ENCODE measurements at places on chromosomes 4 and X.

DNA sequence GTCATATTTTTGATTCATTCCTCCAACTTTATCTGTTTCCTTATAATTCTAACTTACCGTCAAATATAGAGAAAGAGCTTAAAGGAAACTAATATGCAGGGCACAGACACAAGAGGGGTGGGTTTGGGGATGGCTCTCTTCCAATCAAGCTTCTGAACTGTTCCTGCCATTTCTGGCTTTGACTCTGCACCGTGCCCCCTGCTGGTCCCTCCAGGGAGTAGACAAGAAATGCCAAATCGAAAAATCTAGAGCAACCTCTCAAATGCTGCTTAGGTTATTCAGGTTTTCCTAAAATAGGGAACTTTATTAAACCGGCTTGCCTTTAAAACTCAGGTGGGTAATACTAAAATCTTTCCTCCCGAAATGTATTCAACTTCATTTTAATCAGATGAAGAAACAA is 39.8 kb upstream of the VCX3A start:
- DNase-seq, result no peak

DNA sequence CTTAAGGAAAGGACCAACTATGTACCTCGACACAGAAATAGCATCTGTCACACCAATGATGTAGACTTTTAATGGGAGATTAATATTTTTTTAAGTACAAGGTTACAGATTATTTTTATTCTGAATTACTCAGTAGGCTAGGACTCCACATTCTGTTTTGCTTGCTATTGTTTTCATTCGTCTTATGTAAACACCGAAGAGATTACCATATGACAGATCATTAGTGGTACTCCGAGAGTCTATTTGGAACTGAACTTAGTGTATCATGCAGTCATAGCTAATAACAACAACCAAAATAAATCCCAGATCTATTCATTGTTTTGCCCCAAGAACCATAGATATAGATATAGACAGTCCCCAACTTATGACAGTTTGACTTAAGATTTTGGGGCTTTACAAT is 139.7 kb upstream of the SPRY1 start:
- DNase-seq, result no peak

- no peak for DNase-seq
These were observed 222.3 kb downstream of the FAM47A start for GRCh38 chrX:33909836-33910235.

- no peak for DNase-seq
These were observed 67.2 kb downstream of the INPP4B start for GRCh38 chr4:142778900-142779299.

- DNase-seq, result no peak
These were observed 277.2 kb downstream of the HS3ST1 start for GRCh38 chr4:11151500-11151899.

DNA sequence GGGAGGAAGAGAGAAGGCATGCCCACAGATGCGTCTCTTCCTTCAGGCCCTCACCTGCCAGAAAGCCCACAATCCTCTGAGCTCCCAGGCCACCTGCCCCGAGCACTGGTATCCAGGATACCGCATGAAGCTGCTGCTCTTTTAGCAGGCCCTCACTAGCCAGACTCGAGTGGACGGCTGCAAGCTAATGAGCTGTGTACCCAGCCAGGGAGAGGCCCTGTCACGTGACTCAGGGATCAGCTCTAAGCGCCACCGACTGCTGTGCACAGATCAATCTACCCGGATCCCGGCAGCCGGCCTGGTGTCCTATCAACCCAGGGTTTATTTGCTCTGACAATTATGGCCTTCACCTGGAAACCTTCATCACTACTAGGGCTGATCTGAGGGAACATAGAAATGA is 39.0 kb downstream of the BCOR start:
- DNase-seq, result no peak

DNA sequence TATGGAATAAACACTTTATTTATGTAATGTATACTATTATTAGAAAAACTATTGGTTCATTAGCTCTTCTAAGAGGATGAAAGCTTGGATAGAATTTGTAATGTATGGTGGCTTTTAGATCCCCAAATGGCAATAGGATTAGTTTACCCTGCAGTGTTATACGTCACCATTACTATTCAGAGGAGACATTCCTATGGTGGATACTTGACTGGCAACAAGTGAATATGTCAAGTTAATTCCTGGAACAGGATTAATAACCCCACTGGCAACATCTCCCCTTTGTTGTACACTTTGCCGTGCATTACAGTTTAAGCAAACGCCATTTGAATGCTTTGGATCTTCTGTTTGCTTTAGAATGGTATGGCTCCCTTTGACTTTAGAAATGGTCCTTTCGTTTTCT is 420.3 kb downstream of the FAM47B start:
- no peak for DNase-seq

GRCh38 chrX:8235026-8235425 is 64.0 kb upstream of the VCX2 start:
- DNase-seq, result no peak

DNA sequence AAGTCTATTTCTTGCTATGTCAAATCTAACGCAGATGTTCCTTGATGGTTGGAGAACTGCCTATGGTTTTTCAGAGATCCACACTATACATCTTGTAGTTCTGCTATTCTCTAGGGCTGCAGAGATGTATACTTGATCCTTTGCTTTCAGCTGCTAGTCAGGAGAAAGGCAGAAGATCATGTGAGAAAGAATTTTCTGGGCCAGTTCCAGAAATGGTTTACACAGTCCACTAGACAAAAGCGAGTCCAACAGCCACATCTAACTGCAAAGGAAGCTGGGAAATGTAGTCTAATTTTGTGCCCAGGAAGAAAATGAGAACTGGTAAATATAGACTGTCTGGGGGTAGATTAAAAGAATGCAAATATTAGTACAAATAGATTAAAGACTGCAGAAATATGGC is 394.3 kb upstream of the SLIT2 start:
- DNase-seq, result no peak

DNA sequence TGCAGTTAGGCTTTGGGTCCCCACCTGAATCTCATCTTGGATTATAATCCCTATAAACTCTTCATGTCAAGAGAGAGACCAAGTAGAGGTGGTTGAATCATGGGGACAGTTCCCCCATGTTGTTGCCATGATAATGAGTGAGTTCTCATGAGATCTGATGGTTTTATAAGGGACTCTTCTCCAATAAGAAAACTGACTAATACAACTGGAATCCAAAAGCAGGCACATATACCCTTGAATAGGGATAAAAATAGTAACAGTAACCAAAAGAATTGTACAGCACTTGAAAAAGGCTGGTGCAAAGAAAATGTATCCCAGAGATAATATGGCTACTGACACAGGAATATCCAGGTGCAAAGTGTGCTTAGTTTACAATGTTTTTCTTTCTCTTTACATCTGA is 351.5 kb upstream of the MAD2L1 start:
- no peak for DNase-seq

DNA sequence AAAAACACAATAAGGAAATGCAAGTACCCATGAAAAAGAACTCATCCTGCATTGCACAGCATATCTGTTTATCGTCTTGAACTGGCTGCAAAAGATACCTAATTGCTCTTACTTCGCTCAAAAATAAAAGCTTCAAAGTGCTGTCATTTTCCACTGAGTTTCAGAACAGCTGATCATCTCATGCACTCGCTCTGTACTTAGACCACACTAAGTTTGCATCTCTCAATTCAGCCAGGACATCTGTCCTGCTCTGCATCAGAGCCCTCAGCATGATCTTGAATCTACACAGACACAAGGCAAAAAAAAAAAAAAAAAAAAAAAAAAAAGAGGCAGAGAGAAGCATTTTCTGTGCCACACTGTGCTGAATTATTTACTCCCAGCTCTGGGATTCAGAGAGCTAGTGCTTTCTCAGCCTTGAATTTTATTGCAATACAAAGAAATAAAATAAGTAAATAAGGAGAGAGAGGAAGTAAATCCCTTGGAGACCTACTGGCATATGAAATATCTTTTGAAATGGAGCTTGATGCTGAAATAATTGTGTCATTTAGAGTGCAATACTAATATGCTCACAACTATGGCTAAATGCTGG is 81.3 kb downstream of the PPP1R2C start:
- DNase-seq, result no peak

DNA sequence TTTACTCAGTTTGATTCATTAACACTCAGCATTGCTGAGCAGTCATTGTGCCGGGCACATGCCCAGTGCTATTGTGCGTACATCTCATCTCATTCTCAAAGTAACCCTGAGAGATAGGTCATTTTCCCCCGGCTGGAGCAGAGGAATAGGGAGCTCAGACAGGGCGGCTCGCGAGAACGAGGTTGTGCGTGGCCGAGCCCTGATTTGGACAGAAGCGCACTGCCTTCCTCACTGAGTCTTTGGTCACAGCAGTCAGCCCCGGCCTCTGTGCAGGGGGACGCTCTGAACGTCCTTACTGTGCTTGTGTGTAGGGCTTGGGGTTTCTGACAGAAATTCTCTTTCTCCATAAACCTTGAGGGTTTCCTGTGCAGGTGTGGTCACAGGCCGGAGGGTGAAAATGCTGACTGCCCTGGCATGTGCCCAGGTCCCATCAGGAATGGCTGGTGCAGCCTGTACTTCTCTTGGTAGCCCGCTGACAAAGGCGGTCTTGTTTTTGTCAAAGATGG is 39.5 kb downstream of the NOP14 start:
- no peak for DNase-seq

DNA sequence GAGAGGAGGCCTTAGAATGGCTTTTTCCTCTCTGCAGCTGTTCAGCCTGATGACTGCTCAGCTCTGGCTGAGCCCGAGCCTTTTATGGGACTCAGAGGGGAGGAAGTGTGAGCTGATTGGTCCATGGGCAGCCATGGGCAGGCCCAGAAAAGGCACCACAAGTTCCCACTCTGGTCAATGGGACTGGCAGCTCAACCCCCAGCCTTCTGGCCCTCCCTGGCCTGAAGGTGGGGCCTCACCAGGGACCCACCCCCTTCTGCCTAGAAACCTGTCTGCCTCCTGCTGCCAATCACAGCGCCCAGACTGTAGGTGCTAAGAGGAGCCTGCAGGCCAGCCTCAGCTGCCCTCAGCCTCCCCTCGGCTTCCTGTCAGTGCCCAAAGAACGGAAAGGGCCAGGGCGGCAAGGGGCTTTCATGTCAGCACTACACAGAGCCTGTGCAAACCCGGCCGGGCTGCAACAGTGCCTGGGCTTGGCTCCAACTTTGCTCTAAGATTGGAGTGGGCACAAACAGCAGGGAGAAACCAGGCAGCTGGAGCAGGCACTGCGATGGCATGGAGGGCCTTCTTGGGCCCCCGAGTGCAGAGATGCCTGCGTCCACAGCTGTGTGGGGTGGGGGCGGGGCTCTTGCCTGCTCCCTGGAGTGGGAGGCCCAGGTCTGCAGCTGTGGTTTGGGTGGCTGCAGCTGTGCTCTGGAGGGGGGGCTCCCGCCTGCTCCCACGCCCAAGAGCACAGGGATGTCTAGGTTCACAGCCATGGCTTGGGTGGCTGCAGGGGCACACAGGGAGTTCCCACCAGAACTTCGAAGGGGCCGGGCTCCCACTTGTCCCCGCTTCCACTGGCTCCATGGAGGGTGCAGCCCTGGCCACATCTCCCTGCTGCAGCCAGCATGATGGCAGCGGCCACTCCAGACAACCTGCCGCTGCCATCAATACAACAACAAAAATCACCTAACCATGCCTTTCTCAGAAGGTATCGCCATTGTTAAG is 92.6 kb downstream of the NXF2 start:
- DNase-seq, result no peak

GRCh38 chr4:86778175-86778574 is 71.0 kb downstream of the SLC10A6 start:
- DNase-seq, result no peak

DNA sequence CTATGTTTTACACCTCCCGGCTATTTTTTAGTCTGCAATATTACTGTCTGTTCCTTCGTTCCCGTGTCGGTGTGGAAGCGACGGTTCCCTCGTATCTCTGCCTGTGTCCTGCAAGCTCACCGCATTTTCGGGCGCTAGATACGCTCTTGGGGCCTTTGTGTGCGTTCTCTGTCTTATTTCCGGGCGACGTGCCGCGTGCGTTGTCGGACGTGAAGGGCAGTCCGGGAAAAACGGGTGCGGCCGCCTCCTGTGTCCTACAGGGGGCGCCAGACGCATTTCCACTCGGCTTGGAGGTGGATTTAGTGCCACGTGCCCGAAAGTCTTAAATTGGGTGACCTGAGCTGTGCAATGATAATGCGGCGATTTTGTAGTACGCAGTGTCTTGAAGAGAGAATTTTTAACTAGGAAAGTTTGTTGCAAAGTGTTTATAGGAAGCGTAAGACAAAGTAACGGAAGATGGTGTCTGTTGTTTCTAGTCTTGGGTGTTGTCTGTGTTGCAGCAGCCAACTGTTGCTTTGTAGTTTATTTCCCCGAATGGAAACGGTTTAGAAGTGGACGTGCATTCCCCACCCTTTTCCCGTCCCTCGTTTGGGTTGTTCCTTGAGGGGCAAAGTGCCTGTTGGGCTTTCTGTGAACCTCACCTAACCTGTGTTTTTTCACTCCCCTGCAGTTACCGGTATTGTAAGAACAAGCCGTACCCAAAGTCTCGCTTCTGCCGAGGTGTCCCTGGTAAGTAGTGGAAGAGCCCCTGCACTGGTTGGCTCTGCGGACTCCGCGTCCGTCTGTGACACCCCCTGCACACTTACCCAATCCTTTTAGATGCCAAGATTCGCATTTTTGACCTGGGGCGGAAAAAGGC is 720 bp downstream of the RPL10 start:
- peak; percentile 73 for DNase-seq

- DNase-seq, result no peak
These were observed 30.7 kb downstream of the SHISA3 start for GRCh38 chr4:42428036-42428435.

DNA sequence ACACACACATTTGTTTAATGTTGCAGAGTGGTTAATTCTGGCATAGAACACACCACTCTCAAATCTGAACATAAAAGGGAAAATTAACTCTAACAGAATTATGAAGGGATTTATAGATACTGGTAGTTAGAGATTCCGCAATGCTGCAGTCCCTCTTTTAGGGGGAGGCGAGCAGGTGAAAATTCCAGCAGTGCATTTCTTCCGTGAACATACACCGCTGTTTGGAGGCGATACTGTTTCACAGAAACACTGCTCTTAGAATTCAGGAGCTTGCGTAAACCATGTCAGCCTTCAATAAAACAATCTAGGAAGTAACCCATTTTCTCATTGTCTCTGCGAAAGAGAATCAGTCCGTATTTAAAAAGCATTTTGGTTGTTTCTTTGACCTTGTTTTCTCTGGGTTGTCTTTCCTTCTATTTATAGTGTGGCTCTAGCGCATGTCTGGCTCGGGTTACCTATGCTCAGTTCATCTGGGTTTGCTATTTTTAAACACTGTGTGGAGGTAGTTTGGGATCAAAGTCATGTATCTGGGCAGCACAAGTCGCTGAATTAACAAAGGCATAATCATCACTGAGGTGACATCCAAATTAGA is 90.4 kb downstream of the GPAT3 start:
- DNase-seq, result no peak

DNA sequence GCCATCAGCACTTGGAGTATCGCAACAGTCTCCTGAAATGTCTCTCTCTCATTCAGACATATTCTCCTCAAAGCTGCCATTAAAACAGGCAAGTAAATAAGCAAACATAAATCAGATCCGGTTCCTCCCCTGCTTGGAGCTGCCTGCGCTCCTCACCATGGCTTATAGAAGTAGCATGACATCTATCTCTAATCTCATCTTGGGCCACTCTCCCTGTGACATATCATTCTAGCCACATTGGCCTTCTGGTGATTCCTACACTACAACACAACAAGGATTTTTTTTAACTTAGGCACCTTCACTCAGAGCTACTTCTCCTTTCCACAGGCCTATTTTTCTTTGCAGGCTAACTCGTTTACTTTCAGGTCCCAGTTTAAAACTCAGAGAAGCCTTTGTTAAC is 387.9 kb downstream of the ARHGAP24 start:
- DNase-seq, result no peak

- no peak for DNase-seq
These were observed 76.7 kb downstream of the AFF1 start for GRCh38 chr4:87011340-87012034.

All from activated T-cell treated with anti-CD3 and anti-CD28 coated beads for 1 hour (primary cell).